ENCODE measurements at places on chromosomes 7 and 10.

- no peak for DNase-seq
These were observed 42.2 kb downstream of the BMPR1A start for GRCh38 chr10:86798611-86799010.

DNA sequence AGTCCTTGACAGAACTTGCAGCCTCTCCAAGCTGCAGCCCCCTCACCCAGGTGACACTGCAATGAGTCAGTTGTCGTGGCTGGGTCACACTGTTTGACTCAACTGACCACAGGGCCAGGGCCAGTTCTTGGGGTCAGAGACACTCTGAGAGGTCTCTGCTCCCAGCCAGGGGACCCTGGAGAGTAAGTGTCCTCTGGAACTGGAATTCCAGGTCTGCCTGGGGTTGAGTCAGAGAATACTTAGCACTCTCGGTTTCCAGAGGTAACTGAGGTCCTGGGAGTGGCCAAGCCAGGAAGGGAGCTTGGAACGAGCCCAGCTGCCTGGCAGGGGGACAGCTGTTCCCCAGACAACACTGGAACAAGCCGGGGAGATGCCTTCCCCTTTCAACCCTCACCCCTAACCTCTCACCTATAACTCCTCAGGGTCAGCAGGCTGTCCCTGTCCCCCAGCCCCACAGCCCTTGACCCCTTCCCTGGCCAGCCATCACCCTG is 2.2 kb upstream of the MYL10 start:
- DNase-seq = no peak

DNA sequence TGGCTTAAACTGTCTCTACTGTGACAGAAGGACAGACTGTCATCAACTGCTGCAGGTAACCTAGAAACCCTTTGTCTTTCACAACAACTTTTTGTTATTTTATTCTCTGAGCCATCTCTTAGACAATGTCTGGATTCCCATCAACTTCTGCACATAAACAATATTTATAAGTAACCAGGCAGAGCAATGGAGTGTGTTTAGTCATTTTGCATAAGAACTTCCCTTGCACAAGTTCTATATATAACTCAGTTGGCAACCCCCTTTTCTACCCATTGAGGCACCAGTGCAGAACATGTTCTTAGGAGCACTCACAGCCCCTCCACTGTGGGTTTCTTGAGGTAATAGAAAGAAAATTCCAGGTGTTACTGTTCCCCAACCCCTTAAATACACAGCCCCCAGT is 65.0 kb upstream of the IL6 start:
- no peak for DNase-seq

- DNase-seq = no peak
These were observed 114.6 kb downstream of the PDE1C start for GRCh38 chr7:31955641-31956040.

DNA sequence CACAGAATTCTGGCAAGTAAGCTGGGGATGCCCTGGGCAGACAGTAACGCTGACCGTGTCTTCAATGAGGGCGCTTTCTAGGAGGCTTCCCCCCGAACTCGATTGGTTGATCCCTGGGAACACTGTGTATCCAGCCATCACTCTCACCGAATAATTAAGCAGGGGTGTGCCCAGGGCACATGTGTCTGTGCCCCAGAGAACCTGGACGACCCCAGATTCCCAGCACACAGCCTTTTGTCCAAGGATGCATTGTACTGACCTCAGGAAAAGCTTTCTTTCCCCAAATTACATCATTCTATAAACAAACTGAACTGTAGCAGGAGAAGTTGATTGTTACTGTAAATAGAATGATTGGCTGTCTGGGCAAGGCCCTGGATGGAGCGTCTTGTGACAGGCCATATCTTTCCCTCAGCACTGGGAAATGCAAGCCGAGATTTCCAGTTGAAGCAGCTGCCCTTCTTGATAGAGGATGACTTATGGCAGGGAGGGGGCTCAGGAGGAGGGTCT is 6.6 kb upstream of the DEPP1 start:
- DNase-seq = no peak

- DNase-seq = no peak
These were observed 29.1 kb upstream of the MKLN1 start for GRCh38 chr7:131298608-131298992.

- DNase-seq = no peak
These were observed 23.6 kb upstream of the HIBADH start for GRCh38 chr7:27686315-27686714.

- no peak for DNase-seq
These were observed 43.0 kb downstream of the SLC25A40 start for GRCh38 chr7:87833130-87833529.

DNA sequence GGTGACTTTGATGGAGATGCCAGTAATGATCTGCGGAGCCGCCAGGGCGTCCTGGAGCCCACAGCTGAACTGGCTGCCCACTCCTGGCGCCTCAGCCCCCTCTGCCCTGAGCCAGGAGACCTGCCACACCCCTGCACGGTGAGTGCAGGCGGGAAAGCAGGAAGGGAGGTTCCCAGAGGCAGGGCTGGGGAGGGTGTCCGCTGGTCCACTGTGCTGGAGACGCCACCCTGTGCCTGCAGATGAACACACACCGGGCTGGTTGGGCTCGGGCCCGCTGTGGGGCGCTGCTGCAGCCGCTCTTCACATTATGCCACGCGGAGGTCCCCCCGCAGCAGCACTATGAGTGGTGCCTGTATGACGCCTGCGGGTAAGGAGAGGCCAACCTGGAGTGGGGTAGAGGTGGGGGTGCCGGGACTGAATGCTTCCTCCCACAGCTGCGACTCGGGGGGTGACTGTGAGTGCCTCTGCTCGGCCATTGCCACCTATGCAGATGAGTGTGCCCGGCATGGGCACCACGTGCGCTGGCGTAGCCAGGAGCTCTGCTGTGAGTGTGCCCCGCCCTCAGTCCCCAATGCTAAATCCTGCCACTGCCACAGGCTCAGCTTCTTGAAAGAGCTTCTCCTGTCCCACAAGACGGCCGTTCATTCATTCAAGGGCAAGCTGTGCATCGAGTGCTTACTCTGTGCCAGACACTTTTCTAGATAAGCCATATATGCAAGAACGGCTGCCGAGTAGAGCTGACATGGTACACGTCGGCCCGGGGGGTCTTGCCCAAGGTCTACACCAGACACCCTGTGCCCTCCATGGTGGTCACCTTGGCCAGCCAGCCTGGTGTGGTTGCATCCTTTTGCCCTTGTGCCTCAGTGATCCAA is 14.3 kb upstream of the ZNF467 start:
- no peak for DNase-seq

GRCh38 chr7:2118630-2119190 is 114.0 kb downstream of the MAD1L1 start:
- no peak for DNase-seq

DNA sequence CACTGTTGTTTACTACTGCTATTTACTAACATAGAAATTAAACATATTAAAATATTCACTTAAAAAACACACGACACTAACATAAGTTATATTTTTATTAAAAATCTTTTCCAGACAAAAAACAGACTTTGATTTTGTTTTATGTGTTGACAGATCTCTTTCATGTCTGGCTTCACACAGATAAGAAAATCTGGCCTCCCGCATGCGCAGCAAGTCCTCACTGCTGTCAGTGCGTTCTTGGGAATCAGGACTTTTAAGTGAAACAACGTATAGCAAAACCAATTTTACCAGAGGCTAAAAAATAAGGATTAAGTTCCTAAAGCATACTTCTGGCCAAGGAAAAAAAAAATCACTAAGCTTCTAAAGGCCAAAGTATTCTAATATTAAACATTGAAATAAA is 1.2 kb upstream of the IDI1 start:
- no peak for DNase-seq

- DNase-seq = no peak
These were observed 112.4 kb downstream of the PTN start for GRCh38 chr7:137231167-137231566.

DNA sequence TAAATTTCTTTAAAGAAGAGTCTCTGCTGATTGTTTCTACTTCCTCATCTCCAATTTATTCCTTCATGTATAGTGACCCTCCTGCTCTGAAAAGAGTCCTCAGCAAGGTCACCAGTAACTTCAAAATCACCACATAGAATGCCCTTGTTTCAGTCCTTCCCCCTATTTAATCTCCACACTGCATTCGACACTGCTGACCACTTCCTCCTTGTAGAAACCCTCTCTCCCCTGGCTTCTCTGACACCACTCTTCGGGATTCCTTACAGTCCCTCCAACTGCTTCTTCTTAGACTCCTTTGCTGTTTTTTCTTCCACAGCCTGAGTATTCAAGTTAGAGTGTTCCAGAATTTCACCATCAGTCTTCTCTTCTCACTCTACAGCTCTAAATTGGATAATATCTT is 89.5 kb downstream of the VPS41 start:
- DNase-seq = no peak

DNA sequence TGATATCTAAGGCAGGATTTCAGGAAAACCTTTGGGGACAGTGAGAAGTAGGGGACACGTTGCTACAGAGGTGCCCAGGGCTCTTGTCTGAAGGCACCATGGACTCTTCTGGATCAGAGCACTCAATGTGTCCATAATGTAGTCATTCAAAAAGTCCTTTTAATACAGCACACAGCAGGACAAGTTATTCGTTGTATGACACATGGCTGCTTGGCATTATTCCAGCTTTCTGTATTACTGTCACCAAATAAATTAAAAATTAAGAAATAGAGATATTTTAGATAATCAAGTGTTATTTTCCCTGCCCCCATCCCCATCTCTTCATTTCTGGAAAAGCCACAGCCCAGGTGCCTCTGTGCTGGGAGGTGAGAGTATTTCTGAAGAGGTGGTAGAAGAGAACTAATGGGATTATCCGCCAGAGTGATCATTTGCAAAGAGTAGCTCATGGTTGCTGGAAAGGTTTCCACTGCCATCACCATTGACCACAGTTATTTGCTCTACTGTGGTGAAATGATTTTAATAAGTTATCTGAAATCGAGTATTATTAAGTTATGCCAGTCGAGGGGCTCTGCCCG is 83.0 kb downstream of the CXCL12 start:
- DNase-seq = no peak

- DNase-seq = no peak
These were observed 10.4 kb downstream of the ZNF3 start for GRCh38 chr7:100071018-100071723.

GRCh38 chr7:111820121-111820520 is 257.8 kb upstream of the IMMP2L start:
- DNase-seq = no peak

- no peak for DNase-seq
These were observed 85.5 kb upstream of the LRRN3 start for GRCh38 chr7:111005445-111005844.

- no peak for DNase-seq
These were observed 51.3 kb downstream of the POLL start for GRCh38 chr10:101536800-101537199.

DNA sequence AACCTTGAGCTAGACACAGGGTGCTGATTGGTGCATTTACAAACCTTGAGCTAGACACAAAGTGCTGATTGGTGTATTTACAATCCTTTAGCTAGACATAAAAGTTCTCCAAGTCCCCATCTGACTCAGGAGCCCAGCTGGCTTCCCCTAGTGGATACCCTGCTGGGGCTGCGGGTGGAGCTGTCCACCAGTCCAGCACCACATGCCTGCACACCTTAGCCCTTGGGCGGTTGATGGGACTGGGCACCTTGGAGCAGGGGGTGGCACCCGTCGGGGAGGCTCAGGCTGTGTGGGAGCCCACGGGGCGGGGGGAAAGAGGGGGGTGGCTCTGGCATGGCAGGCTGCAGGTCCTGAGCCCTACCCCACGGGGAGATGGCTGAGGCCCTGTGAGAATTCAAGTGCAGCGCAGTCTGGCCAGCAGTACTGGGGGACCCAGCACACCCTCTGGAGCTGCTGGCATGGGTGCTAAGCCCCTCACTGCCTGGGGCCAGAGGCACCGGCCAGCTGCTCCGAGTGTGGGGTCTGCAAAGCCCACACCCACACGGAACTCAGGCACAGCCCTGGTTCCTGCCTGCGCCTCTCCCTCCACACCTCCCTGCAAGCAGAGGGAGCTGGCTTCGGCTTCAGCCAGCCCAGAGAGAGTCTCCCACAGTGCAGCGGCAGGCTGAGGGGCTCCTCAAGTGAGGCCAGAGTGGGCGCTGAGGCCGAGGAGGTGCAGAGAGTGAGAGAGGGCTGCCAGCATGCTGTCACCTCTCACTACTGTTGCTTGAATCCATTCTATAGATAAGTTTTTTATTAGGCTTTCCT is 369.8 kb upstream of the SMIM30 start:
- DNase-seq = no peak

DNA sequence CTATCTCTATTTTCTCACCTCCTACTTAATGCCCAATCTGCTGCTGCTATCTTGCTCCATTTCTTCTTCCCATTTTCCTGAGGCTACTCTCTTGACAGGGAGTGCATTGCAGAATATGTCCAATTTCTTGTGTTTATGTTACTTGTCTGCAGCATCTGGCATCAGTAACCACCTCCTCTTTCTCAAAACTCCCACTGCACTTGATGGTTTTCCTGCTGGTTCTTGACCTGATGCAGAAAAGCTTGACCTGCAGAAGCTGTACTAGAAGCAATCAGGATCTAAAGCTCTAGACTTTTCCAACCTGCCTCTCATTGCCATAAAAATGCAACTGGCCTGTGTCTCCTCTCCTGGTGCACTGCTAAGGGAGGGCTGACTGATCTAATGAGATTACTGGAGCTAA is 287.8 kb downstream of the ZEB1 start:
- no peak for DNase-seq

GRCh38 chr7:92466682-92467081 is 11.1 kb downstream of the ERVW-1 start:
- no peak for DNase-seq

- no peak for DNase-seq
These were observed 402.4 kb downstream of the HGF start for GRCh38 chr7:81367326-81367931.

DNA sequence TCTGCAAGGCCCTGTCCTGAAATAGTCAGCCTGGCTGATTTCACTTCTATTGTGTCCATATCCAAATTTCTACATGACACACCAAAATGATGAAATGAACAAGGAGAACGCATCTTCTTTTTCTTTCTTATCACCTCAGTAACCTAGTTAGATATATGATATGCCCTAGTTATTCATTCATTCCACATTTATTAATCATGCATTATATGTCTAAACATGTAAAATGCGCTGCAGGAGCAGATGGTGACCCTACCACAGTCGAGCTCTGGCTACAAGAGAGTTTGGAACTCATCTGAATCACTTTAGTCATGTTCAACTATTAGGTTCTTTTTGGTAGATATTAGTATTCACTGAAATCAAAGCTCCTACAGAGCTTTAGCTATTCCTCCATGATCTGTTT is 31.8 kb upstream of the VPS41 start:
- DNase-seq = no peak

DNA sequence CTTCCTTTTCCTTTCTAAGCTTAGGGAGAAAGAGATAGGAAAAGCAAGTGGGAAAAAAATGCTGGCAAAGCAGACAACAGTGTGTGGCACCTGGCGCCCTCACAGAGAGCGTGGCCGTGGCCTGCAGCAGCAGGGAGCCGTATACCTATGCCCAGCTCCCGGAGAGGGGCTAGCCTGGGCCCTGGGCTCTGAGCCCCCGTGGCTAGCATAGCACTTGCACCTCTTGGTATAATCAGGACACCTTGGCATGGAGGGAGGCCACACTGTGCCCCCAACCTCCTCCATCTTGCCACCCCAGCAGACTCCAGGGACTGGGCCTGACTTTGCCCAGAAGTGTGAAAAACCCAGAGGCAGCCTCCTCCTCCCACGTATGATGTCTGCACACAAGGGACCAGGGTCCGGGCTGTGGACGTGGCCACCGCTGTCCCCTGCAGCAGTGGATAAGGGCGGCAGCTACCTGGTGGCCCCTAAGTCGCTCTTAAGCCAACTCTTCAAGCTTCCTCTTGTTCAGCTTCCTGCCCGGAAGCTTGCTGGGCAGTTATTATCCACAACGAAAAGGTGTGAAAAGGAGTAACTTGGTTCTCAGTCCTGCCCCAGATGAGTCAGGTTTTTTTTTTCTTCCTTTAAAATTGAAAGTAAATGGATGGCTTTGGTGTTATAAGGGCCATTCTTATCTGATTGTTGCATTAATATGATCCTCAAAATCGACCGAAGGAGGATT is 249.1 kb upstream of the PITRM1 start:
- no peak for DNase-seq
